ENCODE measurements at places on chromosomes 13 and 19.

GRCh38 chr13:111284565-111284964, 35.9 kb upstream of the TEX29 start:
- DNase-seq, result no peak

DNA sequence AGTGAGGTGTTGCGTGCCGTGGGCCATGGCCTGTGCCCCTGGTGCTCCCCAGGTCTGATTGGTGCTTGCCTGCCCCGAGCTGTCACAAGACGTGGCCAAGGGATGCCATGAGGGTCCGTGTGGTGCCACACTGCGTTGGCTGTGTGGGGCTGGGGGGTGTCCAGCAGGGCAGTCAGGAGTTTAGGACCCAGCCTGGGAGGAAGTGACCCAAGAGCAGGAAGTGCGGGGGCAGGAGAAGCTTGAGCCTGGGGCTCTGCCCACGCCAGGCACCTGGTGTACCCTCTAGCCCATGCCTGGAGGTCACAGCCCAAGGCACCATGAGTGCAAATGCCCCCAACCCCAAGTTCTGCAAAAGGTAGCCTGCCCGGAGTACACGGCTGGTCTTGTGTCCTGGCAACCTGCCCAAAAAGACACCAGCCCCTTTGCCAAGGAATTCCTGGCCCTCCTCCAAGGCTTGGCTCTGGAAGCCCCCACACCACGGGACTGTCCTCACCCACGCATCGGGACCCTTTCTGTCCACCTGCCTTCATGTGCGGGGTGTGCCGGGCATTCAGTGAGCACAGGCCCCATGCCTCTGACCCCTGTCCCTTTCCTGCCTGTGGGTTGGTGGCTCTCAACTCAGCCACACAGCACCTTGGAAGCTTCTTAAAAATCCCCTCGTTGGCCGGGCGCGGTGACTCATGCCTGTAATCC, 24.9 kb downstream of the MPND start:
- DNase-seq, result no peak

DNA sequence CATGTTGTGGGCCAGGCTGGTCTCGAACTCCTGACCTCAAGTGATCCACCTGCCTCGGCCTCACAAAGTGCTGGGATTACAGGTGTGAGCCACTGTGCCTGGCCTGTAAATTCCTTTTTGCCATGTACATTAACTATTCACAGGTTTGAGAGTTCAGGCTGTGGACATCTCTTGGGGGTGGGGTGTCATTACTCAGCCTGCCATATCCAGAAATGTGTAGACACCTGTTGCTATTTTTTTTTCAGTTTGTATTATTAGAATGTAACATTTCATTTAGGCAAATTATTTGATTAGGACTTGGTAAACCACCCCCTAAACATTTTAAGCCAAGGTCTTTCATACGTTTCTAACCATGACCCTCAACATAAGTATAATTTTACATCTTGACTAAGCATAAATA, 20.5 kb downstream of the ZNF227 start:
- no peak for DNase-seq

GRCh38 chr19:2648528-2648937, 54.0 kb downstream of the GNG7 start:
- no peak for DNase-seq

DNA sequence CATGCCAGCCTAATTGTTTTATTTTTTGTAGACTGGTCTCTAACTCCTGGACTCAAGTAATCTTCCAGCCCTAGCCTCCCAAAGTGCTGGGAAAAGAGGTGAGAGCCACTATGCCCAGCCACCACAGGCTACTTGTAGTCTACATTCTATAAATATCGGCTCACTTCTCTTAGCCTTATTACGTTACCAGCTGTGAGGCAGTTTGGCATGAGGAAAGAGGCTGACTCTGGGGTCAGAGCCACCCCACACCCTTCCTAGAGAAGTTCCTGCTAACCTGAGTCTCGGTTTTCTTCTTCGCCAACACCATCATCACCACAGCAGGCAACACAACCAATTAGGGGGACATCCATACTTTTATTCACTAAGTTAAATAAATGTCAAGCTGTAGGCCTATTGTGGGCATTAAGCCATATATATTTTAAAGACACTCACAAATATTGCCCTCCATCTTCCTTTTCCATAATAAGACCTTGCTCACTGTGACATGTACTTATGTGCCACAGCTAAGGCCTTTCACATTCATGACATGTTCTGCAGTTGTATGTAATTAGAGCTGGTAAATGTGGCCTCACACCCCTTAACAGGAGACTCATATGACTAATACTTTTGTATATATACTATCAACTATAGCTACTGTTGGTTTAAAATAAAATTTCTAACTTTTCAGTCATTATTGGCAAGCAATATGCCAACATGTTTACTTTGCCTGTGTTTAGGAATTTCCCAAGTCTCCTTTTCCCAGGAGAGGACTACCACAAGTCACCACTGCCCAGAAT, 5.7 kb downstream of the SLC25A30 start:
- no peak for DNase-seq

DNA sequence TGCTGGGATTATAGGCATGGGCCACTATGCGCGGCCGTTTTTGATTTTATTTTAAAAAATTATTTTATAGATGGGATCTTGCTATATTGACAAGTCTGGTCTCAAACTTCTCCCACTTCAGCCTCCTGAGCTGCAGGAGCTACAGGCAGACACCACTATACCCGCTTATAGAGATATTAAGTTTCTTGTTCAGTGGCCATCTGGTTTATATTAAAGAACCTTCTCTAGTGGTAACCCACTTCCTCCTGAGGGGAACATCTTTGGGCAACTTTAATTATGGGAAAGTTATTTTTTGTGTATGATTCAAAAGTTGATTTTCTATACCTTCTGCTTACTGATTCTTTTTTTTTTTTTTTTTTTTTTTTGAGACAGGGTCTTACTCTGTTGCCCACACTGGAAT, 172.7 kb downstream of the KLF5 start:
- DNase-seq, result no peak

- DNase-seq, result no peak
These were observed 30.3 kb downstream of the TSHZ3 start for GRCh38 chr19:31318790-31319425.

DNA sequence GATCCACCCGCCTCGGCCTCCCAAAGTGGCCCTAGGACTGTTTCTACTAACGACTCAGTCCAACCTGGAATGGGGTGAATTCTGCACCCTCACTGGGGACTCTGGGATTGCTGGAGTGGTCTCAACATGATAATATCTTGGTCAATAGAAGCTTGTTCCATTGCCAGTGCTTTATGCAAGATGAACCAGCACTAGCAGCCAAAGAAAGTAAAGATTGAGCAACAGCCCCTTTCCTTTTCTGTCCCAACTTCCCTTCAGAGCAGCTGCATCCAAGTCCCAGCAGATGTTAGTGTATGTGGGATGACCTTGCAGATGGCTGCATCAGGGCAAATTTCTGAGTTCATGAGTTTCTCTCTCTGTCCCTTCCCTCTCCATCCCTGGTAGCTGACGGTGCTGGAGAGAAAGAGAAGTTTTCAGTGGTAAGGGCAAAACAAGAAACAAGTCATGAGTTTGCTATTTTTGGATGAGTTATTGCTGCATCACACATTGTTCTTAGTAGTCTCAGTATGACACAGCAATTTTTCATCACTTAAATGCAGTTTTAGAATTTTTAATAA, 183.6 kb upstream of the EDNRB start:
- DNase-seq, result no peak

DNA sequence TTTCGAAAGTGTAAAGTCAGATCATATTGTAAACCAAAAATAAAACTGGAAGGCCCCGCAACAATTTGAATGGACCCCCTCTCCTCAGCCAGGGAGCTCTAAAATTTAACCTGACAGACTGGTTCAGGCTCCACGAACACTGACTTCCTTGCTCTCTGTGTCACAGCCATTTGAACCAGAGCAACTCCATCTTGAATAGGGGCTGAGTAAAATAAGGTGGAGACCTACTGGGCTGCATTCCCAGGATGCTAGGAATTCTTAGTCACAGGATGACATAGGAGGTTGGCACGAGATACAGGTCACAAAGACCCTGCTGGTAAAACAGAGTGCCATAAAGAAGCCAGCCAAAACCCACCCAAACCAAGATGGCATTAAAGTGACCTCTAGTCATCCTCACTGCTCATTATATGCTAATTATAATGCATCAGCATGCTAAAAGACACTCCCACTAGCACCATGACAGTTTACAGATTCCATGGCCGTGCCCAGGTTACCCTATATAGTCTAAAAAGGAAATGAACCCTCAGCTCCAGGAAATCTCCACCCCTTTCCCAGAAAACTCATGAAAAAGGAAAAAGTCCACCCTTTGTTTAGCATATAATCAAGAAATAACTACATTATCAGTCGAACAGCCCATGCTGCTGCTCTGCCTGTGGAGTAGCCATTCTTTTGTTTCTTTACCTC, 43.1 kb downstream of the RFXAP start:
- DNase-seq, result no peak

- DNase-seq, result no peak
These were observed 31.7 kb upstream of the PCDH8 start for GRCh38 chr13:52879950-52880741.

DNA sequence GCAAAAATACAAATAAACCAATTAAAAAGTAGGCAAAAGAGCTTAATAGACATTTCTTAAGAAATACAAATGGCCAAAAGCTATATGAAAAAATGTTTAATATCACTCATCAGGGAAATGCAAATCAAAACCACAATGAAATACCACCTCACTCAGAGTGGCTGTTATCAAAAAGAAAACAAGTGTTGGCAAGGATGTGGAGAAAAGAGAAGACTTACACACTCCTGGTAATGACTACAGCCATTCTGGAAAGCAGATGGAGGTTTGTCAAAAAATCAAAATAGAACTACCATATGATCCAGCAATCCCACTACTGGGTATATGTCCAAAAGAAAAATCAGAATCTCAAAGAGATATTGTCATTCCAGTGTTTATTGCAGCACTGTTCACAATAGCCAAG, 223.5 kb upstream of the SLC10A2 start:
- DNase-seq, result no peak

DNA sequence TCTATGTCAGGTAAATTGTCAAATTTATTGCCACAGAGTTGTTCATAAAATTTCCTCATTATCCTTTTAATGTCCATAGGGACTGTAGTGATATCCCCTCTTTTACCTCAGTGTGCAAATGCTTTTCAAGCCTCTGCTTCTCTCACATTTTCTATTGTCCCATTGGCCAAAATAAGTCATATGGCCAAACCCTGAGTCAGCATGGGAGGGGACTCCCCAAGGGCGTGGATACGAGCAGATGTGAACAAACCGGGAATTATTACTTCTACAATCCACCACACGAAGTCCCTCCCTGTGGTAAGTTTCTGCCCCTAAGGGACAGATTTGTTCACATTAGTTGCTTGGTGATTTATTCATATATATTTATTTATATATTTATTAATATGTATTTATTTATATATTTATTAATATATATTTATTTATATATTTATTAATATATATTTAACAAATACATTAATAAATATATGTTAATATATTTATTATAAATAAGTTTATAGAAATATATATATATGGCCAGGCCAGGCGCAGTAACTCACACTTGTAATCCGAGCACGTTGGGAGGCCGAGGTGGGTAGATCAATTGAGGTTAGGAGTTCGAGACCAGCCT, 20.1 kb upstream of the CAMSAP3 start:
- DNase-seq, result no peak

DNA sequence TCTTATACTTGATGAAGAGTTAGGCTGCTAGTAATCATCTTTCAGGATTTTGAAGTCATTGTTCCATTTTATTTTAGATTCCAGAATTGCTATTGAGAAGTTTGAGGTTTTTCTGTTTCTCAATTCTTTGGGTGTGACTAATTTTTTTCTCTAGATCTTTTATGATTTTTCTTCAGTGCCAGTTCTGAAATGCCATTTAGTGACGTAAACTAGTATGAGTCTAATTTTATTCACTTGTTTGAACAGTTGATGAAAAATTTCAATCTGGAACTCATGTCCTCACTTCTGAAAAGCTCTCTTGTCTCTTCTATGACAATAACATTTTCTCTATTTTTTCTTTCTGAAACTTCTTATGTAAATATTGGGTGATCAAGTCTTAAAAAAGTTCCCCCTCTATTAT, 188.5 kb upstream of the HTR2A start:
- DNase-seq, result no peak

- DNase-seq, result no peak
These were observed 427 bp downstream of the RTBDN start for GRCh38 chr19:12833738-12834565.

DNA sequence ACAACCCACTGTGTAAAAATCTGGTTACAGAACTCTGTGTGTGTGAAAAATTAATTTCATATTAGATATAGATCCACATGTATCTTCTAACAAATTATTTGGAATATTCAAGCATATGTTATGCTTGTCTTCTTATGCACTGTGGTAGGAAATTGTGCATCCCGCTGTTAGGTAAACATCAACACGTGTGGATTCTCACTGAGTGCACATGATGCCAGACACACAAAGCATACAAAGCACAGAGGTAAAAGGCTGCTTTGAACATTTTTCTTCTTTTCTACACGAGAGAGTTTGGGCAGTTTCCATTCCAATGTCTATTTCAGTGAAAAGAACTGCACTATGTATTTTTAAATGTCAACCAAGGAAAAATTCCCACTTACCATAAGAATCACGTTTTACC, 354.9 kb downstream of the PCDH9 start:
- DNase-seq, result no peak

- DNase-seq, result no peak
These were observed 17.2 kb downstream of the PRR36 start for GRCh38 chr19:7856679-7857663.

GRCh38 chr13:57992416-57992815, 360.9 kb downstream of the PCDH17 start:
- DNase-seq, result no peak

- DNase-seq, result no peak
These were observed 366.4 kb downstream of the KLF12 start for GRCh38 chr13:73767747-73768315.

DNA sequence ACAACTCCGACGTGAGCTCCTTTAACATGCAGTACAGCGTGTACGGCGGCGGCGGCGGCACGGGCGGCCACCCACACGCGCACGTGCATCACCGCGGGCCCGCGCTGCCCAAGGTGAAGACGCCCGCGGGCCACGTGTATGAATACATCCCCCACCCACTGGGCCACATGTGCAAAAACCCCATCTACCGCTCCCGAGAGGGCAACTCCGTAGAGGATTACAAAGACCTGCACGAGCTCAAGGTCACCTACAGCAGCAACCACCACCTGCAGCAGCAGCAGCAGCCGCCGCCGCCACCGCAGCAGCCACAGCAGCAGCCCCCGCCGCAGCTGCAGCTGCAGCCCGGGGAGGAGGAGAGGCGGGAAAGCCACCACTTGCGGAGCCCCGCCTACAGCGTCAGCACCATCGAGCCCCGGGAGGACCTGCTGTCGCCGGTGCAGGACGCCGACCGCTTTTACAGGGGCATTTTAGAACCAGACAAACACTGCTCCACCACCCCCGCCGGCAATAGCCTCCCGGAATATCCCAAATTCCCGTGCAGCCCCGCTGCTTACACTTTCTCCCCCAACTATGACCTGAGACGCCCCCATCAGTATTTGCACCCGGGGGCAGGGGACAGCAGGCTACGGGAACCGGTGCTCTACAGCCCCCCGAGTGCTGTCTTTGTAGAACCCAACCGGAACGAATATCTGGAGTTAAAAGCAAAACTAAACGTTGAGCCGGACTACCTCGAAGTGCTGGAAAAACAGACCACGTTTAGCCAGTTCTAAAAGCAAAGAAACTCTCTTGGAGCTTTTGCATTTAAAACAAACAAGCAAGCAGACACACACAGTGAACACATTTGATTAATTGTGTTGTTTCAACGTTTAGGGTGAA, 6.6 kb downstream of the SLITRK5 start:
- no peak for DNase-seq

GRCh38 chr19:49497047-49497788, 984 bp downstream of the RPS11 start:
- peak; percentile 88 for DNase-seq

Measured in suprapubic skin (tissue), 4 donors.